ENCODE measurements at places on chromosomes 1 and 21.

- DNase-seq = no peak
Observed at GRCh38 chr1:23344987-23345472, 946 bp upstream of the HNRNPR start.

GRCh38 chr1:42178249-42178648 is 13.7 kb upstream of the GUCA2A start:
- DNase-seq = no peak

DNA sequence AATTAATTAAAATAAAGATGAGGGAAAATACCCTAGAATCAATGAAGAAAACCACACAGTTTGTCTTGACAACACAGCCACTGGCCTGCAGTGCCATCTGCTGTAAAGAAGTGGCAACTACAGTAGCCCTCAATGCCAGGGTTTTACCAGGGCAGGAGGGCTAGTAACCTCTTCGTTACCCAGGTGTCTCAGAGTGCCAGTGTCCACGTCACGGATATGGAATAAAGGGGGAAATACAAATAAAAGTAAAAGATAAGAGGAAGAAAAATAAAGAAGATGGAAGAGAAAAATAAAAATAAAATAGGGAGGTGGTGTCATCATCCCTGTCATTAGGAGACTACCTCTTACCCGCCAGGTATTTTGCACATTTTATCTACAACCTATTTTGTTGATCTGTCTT is 14.2 kb upstream of the SLC44A3 start:
- DNase-seq = peak; percentile 39

DNA sequence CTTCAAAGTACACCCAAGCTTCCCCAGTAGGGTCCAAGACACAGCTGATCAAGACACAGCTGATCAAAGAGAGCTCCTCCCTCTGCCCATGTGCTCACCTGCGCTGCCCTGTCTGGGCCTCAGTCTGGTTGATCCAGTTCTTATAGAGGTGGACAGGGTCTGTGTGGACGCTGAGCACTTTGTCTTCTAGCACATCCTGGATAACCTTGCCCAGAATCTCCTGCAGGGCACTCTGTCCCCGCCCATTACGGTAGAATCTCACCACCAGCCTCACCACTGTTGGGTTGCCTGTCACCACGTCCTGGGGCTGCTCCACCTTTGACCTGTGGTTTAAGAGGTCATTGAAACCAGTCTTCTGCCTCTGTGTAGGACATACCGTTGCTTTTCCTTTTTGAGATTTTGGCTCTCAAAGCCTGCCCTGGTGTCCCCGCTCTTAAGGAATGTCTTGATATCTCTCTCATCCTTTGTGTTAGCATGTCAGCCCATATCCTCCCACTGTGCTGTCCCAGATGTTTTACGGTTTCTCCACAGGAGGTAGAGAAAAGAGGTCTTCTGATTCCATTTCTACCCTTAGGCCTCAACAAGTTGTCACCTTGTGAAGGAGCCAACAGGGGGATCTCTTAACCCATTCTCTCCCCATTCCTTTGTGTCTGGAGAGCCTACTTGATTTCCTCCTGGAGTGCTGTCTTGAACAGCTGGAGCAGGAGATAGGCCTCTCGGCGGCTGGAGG is 33.5 kb downstream of the IQGAP3 start:
- DNase-seq = no peak

- DNase-seq = no peak
Observed at GRCh38 chr1:56284928-56285327, 294.4 kb downstream of the PLPP3 start.

- no peak for DNase-seq
Observed at GRCh38 chr1:6996371-6996770, 211.1 kb downstream of the CAMTA1 start.

GRCh38 chr1:47436979-47437446 is 831 bp upstream of the FOXD2 start:
- DNase-seq = no peak

DNA sequence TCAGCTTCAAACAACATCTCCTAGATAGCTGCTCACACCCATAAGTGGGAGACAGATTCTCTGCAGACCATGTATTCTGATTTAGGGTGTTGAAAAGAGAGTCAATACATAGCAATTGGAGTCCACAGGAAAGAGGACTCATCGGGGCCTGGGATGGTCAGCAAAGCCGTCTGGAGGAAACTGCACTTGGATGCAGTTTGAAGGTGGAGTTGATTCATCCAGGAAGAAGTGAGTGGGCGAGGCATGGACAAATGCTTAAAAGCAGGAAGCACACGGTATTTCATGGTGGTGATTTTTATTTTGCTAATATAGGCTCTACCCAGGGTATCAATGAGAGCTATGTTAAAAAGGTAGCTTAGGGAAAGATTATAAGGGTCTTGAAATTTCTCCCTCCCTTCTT is 36.8 kb upstream of the DIRAS3 start:
- no peak for DNase-seq

DNA sequence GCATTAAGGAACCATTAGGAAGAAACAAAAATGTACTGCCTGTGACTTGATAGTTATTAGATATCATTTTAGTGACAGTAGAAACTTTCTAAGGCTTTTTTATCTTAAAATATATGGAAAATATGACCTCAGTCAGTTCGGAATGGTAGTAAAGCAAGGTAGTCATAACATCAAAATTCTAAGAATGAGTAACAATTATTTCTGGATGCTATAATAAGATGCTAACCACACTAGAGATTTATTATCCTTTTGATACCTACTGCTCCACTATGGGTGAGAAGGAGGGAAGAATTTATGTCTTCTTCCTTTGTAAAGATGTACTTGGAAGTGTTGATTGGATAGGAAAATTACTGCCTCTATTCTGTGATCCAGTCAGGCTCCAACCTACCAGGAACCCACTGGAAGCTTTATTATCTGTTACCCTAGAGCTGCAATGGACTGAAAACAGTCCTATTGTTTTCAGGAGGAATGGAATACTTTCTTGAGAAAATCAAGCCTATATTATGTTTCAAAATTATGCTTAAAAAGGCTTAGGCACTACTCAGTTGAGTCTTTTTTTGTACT is 8.8 kb downstream of the FMN2 start:
- no peak for DNase-seq

GRCh38 chr1:229031061-229031460 is 239.8 kb upstream of the RAB4A start:
- no peak for DNase-seq

Data from CD4-positive, alpha-beta T cell (primary cell).